Heart right ventricle (tissue), 16 donors: ENCODE measurements at places on chromosomes 7 and 10. TPM values are rescaled to one million over a fixed set of nuclear protein-coding genes. Genes with fewer than 3 reads are reported as not detected.
A peak's percentile ranks its signal among the peaks of the same experiment; 100 is the strongest.

Gene TMEM176B
- 24.8 TPM for polyA plus RNA-seq

GRCh38 chr10:48898426-48898825 lies 41.2 kb downstream of the LRRC18 start:
- no peak for DNase-seq

GRCh38 chr7:138024765-138025164 lies 22.9 kb upstream of the CREB3L2 start:
- no peak for DNase-seq

- no peak for DNase-seq
These were observed 419.2 kb upstream of the NFE2L3 start for GRCh38 chr7:25732766-25733217.

GRCh38 chr10:70374775-70375614 lies 7.4 kb downstream of the LRRC20 start:
- DNase-seq: no peak

Gene FAM237B
- polyA plus RNA-seq: not detected

Gene NME8
- not detected for polyA plus RNA-seq

DNA sequence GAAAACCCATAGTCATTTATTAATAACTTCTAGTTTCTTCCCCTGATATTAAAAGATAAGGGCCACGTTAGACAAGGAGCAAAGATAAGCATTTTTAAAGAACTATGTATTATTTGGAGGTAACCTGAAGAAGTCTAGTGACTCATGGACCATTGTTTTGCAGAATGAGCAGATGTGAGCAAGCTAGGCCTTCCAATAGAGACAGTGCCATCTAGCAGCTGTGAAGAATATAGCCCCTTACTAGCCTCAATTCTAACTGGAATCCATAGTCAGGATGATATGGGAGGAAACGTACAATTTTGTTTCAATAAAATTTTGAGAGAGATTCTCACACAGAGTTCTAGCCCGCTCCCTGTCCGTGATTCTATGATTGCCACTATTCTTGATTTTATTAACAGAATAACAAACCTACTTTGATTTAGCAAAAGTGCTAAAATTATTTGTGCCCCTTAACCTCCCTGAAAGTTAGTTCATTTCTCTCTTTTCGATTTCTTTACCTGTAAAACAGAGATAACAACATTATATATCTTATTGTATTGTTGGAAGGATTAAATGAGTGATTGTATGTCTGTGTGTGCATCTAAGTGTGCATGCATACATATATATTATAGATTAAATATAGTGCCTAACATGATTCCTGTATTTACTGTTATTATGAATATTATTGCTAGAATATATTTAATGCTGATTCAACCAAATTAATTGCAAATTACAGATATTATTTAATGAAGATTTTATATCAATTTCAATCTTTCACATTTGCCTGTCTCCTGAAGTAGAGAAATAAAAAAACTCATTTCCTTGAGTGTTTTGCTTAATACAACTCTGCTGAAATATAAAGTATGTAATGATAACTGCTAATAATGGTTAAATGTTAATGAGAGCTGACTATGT lies 22.7 kb downstream of the FAM237B start:
- DNase-seq: no peak

Gene PRSS37
- polyA plus RNA-seq: not detected

GRCh38 chr7:65287023-65287422 lies 86.6 kb upstream of the ZNF92 start:
- DNase-seq: no peak

GRCh38 chr7:81158189-81158588 lies 239.3 kb upstream of the SEMA3C start:
- DNase-seq: no peak

GRCh38 chr10:31032258-31033132 lies 830 bp upstream of the ZNF438 start:
- DNase-seq: peak; percentile 97

Gene RET
- polyA plus RNA-seq: 0.38 TPM

DNA sequence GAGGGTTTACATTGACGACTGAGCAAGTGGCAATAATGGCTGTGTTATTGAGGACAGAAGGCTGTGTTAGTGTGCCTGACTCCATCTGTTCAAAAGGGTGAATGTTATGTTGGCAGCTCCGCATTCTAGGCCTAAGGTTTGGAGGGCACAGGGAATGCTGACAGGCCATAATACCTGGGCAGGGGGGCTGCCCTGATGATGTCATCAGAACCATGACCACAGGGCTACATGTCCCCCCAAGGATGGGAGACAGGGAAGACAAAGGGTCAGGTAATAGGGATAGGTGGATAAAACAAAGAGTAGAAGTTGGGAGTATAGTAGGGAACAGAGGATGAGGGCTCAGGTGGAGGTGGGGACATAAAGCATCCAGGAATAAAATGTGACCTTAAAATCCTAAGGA lies 1.8 kb upstream of the PPP3CB start:
- DNase-seq: no peak

GRCh38 chr7:100632951-100633717 lies 8.2 kb downstream of the TFR2 start:
- peak; percentile 41 for DNase-seq

Gene DCLRE1C
- polyA plus RNA-seq: 1.9 TPM

Gene SLC35G1
- polyA plus RNA-seq: 1.5 TPM

Gene ACSM6
- polyA plus RNA-seq: not detected

- peak; percentile 35 for DNase-seq
These were observed 4.7 kb upstream of the HIP1 start for GRCh38 chr7:75743455-75743859.

GRCh38 chr10:69646185-69647060 lies 16.4 kb downstream of the FAM241B start:
- no peak for DNase-seq

GRCh38 chr7:35316549-35316948 lies 62.6 kb upstream of the TBX20 start:
- no peak for DNase-seq
